Activated naive CD8-positive, alpha-beta T cell treated with anti-CD3 and anti-CD28 coated beads, Interleukin-2, amount 10 ng/mL, durations not matched to agents 7 days and 5 days (primary cell): ENCODE measurements at places on chromosomes 5 and 9.

DNA sequence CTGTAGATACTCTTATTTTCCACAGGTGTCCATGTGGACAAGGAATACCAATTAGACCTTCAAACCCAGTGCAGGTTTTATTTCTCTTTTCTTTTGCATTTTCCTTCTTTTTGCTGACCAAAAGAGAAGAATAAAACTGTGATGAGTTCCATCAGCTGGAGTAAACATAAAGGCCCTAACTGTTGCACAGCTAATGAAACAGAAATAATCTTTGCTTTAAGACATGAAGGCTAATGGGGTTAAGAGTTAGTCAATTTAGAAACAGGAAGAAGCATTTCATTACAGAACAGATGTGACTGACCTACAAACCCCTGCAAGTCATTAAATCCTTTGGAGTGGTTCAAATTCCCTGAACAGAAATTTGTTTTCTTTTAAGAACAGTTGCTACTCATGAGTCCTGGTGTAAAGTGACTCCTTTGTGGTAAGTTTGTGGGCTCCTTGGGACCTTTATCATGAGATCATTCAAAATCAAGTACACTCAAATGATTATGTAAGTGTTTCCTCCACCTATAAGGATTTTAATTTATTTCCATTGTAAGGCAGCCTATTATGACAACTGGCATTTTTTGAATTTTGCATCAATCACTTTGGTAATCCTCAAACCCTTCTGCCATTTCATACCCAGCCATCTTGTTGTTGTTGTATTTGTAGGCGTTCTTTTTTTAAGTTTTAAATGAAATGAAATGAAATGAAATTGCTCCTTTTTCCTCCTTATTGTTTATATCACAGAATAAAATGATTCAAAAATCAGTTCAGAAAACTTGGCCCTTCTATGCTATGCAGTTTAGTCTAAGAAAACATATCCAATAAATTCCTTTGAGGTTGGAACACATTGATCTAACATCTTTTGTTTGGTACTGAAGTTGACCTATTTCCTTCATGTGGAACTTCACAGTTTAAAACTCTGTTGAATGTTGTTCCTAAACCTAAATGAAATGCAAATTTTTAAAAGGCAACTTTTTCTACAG, 1.3 kb downstream of the MINAR2 start:
- DNase-seq = no peak

DNA sequence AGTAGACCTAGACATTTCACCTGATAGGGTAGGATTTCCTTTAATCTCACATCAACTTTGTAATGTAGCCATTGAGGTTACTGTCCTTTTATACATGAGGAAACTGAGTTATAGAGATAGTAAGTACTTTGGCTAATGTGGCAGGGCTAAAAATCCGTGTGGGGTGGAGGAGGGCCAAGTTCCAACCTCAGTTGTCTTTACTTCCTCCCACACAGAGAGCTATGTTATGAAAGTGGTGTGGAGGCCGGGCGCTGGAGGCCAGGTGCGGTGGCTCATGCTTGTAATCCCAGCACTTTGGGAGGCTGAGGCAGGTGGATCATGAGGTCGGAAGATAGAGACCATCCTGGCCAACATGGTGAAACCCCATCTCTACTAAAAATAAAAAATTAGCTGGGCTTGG, 173.3 kb downstream of the PALM2AKAP2 start:
- no peak for DNase-seq

DNA sequence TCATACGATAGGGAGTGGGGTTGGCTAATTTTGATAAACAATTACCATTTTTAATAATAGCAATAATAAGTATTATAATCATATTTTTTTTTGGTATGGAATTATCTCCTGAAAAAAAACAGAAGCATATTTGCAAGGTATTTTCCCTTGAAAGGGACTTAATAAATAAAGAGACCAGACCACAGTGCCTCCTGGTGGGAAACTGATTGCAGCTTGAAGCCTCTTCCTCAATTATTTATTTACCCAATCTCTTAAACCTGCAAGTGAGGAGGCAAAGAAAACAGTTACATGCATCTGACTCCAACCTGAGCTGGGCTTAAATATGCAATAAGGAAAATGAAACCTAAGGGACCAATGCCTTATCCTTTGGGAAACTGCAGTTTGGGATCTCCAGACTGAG, 388.1 kb upstream of the ACO1 start:
- no peak for DNase-seq

DNA sequence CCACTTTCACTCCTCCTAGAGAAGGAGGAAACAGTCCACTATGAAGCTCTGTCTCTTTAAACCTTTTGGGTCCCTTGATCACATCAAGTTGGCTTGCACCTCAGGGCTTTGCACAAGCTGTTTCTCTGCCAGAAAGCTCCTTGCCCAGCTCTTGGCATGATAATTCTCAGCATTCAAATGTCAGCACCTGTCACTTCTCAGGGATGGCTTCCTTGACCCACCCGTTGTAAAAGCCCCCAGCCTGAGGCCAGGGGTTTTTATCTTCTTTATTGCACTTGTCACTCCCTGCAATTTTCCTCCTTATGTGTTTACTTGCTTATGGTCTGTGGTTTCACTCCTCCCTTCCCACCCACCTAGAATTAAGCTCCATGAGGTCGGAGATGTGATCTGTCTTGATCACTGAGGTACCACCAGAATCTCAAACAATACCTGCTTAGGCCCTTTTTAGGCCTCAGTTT, 200.7 kb upstream of the TBC1D2 start:
- DNase-seq = no peak

- DNase-seq = no peak
Observed at GRCh38 chr5:34715711-34716110, 59.6 kb downstream of the RAI14 start.

DNA sequence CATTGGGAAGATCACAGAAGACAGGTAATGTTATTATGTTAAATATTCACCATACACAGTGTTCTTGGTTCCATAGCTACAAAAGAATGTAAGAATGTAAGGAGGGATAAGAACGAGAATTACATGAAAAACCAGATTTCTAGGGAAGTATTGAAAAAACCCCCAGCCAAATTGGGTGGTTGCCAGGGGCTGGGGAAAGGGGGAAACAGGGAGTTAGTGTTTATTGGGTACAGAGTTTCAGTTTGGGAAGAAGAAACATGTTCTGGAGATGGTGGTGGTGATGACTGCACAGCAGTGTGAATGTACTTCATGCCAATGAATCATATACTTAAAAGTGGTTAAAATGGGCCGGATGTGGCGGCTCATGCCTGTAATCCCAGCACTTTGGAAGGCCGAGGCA, 40.3 kb downstream of the GLRX start:
- DNase-seq = no peak

GRCh38 chr5:149228618-149229297, 42.9 kb upstream of the AFAP1L1 start:
- DNase-seq = no peak

- no peak for DNase-seq
Observed at GRCh38 chr5:18067615-18068014, 433.4 kb downstream of the TAF11L14 start.

DNA sequence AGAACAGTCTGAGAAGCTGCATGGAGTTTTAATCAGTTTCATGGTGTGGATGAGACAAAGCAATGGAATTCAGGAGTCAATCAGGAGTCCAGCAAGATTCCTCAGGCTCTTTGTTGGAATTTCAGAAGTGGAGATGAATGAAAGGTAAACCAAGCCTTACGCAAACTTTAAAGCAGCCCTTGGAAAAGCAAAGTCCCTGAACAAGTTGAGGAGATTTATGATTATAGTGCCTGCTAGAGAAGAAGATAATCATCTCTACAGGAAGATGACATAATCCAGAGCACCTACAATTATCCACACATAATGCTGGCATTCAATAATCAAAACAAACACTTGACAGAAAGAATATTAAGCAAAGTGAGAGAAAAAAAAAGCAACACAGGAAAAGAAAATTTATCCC, 1380.1 kb upstream of the NUDT12 start:
- DNase-seq = no peak

- DNase-seq = no peak
Observed at GRCh38 chr5:180156141-180156540, 52.9 kb downstream of the RASGEF1C start.

DNA sequence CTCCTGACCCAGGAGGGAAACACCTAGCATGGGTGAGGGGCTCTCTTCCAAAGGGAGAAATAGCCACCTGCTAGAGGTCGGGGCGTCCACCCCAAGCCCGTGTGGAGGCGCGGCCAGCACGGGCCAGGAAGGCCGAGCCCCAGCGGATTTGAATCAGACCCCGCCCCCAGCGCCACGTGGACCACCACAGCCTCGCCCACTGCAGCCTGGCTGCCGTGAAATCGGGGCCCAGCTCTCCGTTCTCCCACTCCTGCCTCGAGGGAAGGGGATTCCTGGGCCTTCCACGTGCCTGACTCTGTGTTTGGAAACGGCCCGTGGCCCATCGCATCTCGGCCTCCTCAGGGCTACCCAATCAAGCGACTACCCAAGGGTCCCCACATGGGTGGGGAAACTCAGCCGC, 31.6 kb downstream of the SLC6A18 start:
- no peak for DNase-seq

DNA sequence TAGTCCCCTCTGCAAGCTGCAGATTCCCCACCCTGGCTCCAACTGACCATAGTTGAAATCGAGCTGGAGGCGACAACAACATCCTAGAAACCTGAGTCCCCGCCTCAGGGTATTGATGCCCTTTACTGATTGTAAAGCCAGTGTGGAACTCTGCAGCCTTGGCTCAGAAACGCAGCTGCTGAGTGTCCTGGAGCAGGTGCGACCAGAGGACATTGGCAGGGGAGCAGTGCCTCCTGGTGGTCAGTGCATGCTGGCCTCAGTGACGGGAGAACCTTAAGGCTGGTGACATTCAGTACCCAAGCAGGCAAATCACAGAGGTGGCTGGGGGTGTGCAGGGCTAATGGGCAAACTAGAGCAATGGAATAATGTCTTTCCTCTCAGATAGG, 20.4 kb upstream of the ZNF354B start:
- peak; percentile 48 for DNase-seq

DNA sequence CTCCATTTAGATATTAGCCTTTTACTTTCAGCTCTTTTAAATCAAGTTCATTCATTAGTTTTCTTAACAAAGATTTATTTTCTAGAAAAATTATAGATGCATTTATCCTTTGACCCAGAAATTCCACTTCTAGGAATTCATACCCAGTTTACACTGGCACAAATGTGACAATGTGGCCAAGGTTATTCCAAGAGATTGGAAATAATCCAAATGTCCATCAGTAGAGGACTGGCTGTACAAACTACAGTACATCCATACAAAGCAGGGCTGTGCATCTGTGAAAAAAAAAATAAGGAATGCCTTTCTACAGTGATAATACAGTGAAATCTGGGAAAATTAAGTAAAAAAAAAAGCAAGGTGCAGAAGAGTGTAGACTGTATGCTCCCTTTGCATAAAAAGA, 149.2 kb downstream of the GABBR2 start:
- no peak for DNase-seq

GRCh38 chr9:114910541-114910940, 19.9 kb downstream of the TNFSF8 start:
- DNase-seq = no peak

- no peak for DNase-seq
Observed at GRCh38 chr5:31678180-31678579, 39.2 kb downstream of the PDZD2 start.

- no peak for DNase-seq
Observed at GRCh38 chr9:6414247-6414641, 1.2 kb downstream of the UHRF2 start.

DNA sequence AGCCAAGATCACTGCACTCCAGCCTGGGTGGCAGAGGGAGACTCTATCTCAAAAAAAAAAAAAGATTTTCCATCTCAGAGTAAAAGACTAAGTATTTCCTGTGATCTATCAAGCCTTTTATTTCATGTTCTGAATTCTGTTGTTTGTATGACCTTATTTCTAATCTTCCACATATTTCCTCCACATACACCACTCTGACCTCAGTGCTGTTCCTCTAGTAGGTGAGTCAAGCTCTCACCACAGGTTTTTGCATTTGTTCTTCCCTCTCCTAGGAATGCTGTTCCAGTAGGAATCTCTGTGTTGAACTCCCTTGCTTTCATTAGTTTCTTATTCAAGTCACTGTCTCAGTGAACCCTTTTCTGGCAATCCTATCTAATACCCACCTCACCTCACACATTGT, 68.1 kb downstream of the INVS start:
- DNase-seq = no peak

GRCh38 chr9:130766021-130766926, 68.8 kb upstream of the ABL1 start:
- no peak for DNase-seq

DNA sequence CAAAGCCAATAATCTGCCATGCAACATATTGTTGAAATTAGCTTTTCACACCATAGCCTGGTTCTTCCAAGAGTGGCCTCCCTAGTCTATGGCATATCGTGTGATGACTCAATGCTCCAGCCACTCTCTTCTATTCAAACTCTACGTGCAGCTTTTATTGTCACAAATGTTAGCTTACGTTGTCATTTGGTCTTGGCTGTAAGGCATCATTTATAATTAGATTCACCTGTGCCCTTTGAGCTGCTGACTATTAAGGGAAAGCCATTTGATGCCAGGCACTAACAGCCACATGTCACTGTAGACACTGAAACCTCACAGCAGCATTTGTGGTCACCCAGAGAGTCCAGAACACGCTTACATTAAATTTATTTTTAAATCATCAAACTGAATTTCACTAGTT, 66.8 kb downstream of the APBA1 start:
- DNase-seq = no peak

DNA sequence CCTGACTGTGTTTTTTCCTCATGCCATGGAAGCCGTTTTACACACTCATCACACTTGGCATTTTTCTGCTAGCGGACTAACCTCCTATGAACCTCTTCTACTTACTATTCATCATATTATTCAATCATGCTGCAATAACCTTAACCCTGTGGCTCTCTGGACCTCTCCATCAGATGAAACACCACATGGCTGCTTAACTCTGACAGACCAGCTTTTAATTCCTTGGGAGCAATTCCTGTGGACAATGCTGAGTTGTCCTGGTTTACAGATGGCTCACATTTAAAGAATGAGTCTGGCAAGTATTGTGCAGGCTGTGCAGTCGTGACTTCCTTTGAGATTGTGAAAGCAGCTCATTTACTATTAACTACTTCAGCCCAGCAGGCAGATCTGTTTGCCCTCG, 9.0 kb downstream of the OR1J1 start:
- DNase-seq = no peak

DNA sequence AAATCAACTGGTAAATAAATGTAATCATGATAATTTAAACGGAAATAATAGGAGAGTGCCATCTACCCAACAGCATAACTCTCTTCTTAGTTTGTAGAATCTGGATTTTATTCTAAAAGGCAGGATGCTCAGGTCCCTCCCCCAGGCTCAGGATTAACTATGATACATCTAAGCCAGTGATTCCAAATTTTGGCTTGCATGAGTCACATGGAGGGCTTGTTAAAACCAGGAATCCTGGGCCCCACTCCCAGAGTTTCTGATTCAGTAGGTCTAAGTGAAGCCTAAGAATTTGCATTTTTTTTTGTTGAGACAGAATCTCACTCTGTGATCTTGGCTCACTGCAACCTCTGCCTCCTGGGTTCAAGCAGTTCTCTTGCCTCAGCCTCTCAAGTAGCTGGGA, 62.3 kb upstream of the ZFR start:
- DNase-seq = no peak

GRCh38 chr5:97476852-97477534, 293.9 kb upstream of the RIOK2 start:
- no peak for DNase-seq
